ENCODE measurements at places on chromosomes 7 and 10. TPM values are rescaled to one million over a fixed set of nuclear protein-coding genes. Genes with fewer than 3 reads are reported as not detected.

DNA sequence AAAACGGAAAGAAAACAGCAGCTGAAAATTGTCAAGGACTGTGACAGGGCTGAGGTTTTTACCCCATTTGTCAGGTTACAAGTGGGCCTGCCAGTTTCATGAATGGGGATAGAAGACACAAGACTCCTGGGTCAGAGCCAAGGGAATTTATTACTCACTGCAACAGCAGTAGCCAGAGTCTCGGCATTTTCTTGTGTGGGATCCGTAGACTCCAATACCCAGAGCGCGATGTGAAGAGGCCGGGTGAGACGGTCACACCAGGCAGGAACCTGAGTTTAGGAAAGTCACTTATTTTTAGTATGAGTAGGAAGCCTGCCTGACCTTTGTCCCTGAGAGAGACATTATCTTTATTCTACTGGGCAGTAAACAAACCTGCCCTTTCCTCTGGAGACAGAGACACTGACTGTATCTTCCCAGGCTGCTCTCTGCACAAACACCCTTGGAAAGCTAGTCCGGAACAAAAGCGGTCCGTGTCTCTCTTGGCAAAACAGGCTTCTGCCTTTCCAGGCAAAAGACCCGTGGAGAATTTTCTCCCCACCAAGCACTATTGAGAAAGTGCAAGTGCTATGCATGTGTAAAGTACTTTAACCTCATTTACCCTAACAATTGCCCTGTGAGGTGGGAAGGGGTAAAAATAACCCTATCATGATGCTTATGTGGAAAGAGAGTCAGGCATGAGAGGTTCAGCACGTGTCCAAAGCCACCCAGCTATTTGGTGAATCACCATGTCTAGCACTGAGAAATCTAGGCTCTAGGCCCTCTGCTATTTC lies 58.4 kb downstream of the JCAD start:
- no peak for DNase-seq

- no peak for DNase-seq
Observed at GRCh38 chr10:126997801-126998590, 92.8 kb downstream of the DOCK1 start.

Gene DLX6
- total RNA-seq: not detected

- DNase-seq: no peak
Observed at GRCh38 chr7:157597562-157597961, 260.8 kb downstream of the DNAJB6 start.

DNA sequence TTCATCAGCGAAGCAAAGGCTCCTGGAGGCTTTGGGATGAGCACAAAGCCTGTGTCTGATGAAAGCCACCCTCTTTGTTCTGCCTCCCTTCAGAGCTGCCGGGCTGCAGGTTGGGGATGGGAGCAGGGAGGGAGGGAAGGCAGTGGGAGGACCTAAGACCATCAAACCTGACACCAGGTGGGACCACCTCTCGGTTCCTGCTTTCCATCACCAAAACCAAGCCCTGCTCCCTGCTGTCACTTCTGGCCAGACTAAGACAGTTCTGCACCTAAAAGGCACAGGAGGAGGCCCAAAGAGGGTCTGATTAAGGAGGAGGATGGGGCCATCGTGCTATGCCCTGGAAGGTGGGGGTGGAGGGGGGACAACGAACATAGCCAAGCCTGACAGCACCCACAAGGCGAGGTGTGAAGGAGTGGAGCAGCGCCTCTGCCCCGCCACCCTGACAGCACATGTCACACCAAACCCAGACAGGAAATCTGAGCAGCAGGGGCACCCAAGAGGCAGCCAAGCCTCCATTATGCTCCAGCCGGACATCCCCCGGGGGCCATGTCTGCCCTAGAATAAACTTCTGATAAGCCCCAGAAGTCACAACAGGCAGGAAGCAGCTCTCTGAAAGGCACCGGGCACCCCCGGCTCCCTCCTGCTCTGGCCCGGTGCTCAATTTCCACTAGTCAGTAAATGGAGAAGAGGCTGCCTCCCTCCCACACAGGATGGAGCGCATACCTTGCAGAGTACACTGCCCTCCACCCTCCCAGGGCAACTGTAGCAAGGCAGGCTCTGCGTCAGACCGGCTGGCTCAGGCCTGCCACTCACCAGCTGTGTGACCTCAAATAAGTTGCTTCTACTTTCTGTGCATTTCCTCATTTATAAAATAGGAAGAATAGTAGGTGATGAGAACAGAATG lies 48.9 kb downstream of the DLG5 start:
- DNase-seq: no peak

Gene SRRM3
- not detected for total RNA-seq

DNA sequence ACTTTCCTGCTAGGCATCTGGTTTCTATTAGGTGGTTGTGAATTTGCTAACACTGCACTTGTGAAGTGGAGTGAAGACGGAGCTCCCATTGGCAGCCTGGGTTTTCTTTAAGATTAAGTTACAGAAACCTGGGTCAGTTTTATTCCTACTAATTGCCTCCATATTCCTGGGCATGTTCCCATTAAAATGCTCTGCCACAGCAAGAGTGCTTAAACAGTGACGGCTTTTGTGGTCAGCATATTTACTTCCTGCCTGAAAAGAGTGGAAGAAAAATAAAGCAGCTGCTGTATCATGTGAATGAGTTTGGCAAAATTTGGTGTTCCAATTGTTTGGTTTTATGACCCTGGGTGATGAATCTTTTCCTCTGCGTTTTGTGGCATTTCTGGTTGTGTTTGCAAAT lies 96.9 kb upstream of the PLXDC2 start:
- no peak for DNase-seq

Gene CTTNBP2
- total RNA-seq: 0.08 TPM

DNA sequence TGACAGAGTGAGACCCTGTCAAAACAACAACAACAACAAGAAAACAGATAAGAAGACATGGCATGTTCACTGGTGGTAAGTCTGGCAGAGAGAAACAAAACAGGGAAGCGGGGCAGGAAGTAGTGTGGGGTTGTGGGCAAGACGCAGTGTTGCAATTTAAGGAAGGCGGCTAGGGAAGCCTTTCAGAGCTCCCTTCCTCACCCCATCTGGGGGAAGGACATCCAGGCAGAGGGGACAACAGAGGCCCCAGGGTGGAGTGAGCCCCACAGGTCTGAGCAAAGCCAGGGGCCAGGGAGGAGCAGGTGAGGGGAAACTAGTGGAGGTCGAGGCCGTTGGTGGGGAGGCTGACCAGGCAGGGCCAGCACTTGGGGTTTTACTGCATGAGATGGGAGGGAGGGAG lies 16.8 kb downstream of the LAT2 start:
- no peak for DNase-seq

GRCh38 chr7:842431-843031 lies 10.3 kb downstream of the SUN1 start:
- no peak for DNase-seq

Gene SPDYE16
- not detected for total RNA-seq

Gene ATOH7
- total RNA-seq: not detected

DNA sequence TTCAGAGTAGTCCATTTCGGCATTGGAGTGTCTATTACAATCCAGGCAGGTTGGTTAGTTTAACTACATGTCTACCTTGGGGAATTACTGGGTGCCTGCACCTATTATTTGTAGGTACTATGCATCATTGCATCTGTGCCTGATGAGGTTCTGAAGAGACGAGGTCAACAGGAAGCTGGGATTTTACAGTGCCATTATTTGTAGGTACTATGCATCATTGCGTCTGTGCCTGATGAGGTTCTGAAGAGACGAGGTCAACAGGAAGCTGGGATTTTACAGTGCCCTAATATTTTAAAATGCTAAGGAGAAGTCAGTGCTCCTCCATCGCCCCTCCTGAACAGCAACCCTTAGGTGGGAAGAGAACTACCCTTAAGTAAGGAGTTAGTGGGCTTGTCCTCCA lies 41.7 kb downstream of the NPY start:
- DNase-seq: no peak

DNA sequence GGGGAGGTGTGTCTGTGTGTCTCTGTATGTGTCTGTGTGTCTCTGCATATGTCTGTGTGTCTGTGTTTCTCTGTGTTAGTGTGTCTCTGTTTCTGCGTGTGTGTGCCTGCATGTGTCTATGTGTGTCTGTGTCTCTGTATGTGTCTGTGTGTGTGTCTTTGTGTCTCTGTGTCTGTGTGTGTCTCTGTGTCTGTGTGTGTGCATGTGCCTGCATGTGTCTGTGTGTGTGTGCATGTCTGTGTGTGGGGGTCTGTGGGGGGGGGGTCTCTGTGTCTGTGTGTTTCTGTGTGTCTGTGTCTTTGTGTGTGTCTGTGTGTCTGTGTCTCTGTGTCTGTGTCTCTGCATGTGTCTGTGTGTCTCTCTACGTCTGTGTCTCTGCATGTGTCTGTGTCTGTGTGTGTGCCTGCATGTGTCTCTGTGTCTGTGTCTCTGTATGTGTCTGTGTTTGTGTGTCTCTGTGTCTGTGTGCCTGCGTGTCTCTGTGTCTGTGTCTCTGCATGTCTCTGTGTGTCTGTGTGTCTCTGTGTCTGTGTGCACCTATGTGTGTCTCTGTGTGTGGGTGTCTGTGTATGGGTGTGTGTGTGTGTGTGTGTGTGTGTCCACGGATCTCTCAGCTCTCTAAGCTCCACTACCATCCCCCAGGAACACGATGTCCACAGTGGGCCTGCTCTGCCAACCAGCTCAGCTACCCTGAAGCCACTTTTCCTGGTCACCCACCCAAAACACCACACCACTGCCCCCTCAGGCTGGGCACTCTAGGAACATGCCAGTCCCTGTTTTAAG lies 41.7 kb downstream of the RASGEF1A start:
- DNase-seq: no peak

Gene AGR2
- 0.95 TPM for total RNA-seq

Gene CDK1
- total RNA-seq: 12.7 TPM

DNA sequence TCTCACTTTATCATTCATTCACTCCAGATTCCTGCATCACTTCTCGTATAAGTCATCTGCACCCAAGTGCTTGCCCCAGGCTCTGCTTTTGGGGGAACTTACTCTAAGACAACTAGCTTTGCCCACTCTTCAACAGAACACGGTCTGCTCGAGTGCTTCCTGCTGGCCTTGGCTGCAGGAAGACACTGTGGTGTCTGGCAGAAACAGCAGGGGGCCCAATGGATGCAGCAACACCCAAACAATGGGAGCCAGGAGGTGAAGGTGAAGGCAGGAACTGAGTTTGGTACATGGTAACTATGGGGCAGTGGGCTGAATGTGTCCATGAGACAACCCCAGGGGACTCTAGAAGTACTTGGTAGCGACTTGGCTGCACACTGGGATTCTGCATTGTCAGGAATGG lies 344.0 kb downstream of the REEP3 start:
- DNase-seq: no peak

GRCh38 chr10:95247200-95247880 lies 43.5 kb downstream of the PDLIM1 start:
- DNase-seq: no peak

Gene CHCHD1
- 35.9 TPM for total RNA-seq

DNA sequence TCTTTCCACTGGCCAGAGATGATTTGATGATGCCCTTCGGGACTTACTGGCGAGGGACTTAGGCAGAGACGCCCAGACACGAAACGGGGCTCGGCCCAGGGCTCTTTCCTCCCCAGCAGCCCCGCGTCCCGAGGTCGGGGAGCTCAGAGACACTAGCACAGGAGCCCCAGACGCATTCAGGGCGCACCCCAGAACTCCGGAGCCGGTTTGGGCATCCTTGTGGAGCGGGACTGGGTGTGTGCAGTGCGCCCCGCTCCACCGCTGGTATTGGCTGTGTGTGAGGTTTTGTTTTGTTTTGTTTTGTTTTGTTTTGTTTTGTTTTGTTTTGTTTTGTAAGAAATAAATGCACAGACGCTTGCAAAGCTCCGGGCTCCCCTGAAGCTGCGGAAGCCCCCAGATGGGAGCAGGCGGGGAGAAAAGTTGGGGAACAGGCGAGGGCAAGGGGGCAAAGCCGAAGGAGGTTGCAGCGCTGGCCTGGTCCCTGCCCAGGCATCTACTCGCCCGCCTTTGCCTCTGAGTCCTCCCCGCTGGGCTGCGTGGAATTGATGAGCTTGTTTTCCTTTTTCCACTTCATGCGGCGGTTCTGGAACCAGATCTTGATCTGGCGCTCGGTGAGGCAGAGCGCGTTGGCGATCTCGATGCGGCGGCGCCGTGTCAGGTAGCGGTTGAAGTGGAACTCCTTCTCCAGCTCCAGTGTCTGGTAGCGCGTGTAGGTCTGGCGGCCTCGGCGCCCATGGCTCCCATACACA lies 1.9 kb upstream of the HOXA5 start:
- DNase-seq: no peak

Gene PAX4
- total RNA-seq: not detected

DNA sequence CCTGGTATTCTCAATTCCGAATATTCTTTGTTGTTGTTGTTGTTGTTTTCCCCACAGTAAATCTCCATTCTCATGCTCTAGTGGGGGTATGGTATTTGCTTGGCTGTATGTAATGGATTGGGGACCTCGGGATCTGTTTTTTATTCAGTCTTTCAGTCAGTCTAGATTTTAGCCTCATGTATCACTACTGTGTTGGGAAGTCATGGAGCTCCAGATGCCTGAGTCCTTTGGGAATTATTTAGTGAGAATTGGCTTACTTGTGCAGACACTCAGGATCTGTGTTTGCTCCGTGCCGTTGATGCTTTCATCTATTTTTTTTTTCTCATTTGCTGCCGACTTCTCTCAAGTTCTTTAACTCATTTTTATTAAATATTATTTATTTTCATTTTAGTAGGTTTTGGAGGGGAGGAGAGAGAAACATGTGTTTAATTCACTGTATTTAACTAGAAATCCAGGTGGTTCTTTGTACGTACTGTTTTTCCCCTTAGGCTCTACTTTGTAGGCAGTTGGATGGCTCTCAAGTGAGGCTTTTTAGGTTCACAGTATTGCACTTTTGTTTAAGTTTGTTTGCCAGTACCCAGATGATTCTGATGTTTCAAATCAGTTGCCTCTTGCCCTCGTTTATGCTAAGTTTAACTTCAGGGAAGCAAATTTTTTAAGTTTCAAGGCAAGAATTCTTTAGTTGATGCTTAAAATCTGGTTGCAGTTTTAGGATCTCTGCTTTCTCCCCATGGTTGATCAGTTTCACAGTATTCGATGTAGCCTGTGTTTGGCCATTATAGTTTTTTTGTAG lies 36.9 kb downstream of the ZNRF2 start:
- no peak for DNase-seq

GRCh38 chr10:131831561-131831960 lies 69.2 kb upstream of the PPP2R2D start:
- no peak for DNase-seq

GRCh38 chr10:112766636-112767035 lies 183.4 kb upstream of the TCF7L2 start:
- no peak for DNase-seq

DNA sequence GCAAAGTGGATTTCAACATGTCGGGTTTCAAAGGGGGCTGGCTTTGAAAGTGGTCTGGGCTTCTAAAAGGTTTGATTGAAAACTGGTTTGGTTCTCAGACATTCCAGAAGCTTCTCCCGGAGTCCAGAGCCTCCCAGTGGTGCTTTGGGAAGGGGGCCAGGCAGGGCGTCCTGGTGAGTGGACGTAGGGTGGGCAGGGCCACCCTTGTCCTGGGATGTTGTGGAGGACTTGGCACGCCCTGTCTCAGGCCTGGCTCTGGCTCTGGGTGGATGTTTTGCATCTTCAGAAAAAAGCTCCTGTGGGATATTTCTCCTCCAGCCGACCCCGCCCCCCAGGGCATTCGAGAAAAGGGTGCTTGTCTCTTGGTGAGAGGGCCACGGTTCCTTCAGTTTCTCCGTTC lies 31.2 kb downstream of the GRIFIN start:
- no peak for DNase-seq

Gene MYH16
- total RNA-seq: not detected

GRCh38 chr10:109327266-109327665 lies 596.0 kb downstream of the XPNPEP1 start:
- no peak for DNase-seq

Gene GPNMB
- total RNA-seq: 0.26 TPM

Data from activated T-cell treated with anti-CD3 and anti-CD28 coated beads, Interleukin-2, amount 50 U/mL, for 4 hours (primary cell).